Stimulated activated CD4-positive, alpha-beta T cell treated with anti-CD3 and anti-CD28 coated beads, Interleukin-15, amount 100 ng/mL, for 1 hour (primary cell): ENCODE measurements at places on chromosomes 13 and 19.

DNA sequence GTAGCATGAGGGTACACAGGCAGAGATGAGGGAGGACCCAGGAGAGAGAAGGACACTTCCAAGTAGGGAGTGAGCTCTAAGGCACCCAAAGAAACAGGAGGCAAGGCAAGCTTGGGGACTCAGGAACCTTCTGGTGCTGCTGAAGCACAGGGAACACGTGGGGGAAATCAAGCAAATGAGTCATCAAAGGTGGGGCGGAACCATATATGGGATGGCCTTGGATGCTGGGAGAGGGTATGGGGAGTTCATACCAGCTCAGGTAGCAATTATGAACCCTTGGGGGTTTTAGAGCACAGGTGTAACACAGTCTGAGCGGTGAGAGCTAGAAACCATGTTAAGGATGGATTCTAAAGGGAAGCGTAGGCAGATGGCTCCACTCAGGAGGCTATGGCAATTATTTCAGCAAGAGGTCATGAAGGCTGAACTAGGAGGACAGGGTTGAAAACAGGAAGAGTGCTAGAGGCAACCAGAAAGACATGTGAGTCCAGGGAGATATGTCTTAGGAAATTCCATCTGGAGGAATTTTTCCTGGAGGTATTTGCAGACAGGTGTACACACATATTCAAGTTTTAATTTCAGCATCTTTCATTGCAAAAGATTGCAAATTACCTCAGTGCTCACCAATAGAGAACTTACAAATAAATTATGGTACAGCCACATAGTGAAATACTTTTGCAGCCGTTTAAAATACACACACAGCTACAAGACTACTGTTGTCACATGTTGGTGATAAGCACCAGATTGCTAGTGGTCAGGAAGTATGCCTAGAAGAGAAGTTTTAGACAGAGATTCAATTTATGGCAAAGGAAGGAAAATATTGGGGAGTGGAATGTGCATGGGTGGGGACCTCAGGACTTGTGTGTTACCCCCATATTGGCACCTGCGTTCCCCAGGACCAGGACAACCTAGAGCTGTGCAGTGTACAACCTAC is 77.0 kb downstream of the STARD13 start:
- DNase-seq = no peak

DNA sequence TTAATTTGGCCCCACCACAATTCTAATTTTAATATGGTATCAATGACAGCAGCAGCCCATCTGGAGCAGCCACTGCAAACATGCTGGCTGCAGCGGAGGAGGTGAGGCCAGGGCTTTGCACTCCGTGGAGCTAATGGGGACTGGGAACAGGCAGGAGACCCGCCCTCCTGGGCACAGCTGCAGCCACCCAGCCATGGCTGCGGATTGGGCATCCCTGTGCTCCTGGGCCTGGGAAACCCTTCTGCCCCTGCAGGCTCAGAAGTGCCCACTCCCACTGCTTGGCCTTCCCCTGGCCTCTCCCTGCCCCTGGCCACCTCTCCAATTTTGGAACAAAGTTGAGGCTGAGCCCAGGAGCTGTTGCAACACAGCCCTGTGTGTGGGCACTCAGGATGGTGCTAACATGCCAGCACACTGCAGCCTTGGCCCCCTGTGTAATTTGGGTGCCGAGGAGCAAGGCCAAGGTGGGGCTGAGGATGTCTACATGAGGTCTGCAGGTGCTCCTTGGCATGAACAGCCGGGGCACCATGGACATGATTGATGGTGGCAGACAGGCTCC is 123.6 kb downstream of the PCDH9 start:
- no peak for DNase-seq

- DNase-seq = no peak
These were observed 938.3 kb upstream of the PCDH9 start for GRCh38 chr13:68168448-68168847.

- DNase-seq = no peak
These were observed 57.8 kb upstream of the C13orf46 start for GRCh38 chr13:114031631-114032030.

- no peak for DNase-seq
These were observed 44.8 kb downstream of the BRD4 start for GRCh38 chr19:15287496-15287895.
